ENCODE measurements at places on chromosomes 5 and 9. TPM values are rescaled to one million over a fixed set of nuclear protein-coding genes. Genes with fewer than 3 reads are reported as not detected.

Gene PCDHB7
- 0.76 TPM for total RNA-seq

Gene ADAMTS13
- 0.27 TPM for total RNA-seq

Gene CYLC2
- total RNA-seq = not detected

Gene TMEM215
- not detected for total RNA-seq

Gene PITX1
- total RNA-seq = 625 TPM

Gene CARTPT
- not detected for total RNA-seq

Gene GLRA1
- total RNA-seq = not detected

Gene SLC22A5
- 7.7 TPM for total RNA-seq

Gene SLC46A2
- 0.57 TPM for total RNA-seq

Gene OCLN
- 12.0 TPM for total RNA-seq

Gene SPOCK1
- total RNA-seq = 1.7 TPM

Gene PCDHA10
- under 0.01 TPM for total RNA-seq

Gene PTGES
- total RNA-seq = 5.6 TPM

Gene PLPP6
- total RNA-seq = 6.3 TPM

Gene SEMA6A
- total RNA-seq = 3.0 TPM

Gene CEP120
- 11.0 TPM for total RNA-seq

All from esophagus squamous epithelium (tissue), 5 donors.